ENCODE measurements at places on chromosomes 1 and 21.
A peak's percentile ranks its signal among the peaks of the same experiment; 100 is the strongest.

- peak; percentile 37 for DNase-seq
Observed at GRCh38 chr1:151311589-151312331, 15.5 kb downstream of the PI4KB start.

- DNase-seq: no peak
Observed at GRCh38 chr1:195105281-195105680, 1503.0 kb downstream of the KCNT2 start.

GRCh38 chr21:45417951-45418300 lies 13.0 kb downstream of the COL18A1 start:
- DNase-seq: no peak

- DNase-seq: no peak
Observed at GRCh38 chr1:232657426-232658005, 27.6 kb upstream of the SIPA1L2 start.

- no peak for DNase-seq
Observed at GRCh38 chr21:41852151-41852928, 26.8 kb downstream of the PRDM15 start.

GRCh38 chr1:220113136-220113695 lies 19.3 kb downstream of the IARS2 start:
- no peak for DNase-seq

- no peak for DNase-seq
Observed at GRCh38 chr1:6502000-6502891, 10.8 kb upstream of the PLEKHG5 start.

- DNase-seq: no peak
Observed at GRCh38 chr1:51569284-51570062, 47.4 kb upstream of the OSBPL9 start.

GRCh38 chr1:214764502-214764901 lies 161.5 kb downstream of the CENPF start:
- no peak for DNase-seq

DNA sequence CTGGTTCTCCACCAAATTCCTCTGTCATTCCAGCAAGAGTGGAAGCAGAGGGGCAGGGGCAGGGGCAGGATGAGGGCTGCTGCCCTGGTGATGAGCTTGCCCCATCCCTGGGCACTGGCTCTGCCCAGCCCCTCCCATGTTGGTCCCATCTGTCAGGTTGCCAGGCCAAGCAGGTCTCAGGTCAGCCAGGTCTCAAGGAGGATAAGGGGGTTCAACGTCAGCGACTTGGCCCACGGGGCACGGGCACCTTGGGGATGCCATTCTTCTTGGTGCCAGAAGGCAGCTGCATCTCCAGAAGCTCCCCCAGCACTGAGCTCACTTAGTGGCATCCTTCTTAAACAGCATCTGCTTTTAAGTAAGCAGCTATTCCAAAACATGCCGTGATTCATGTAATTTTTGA lies 133.1 kb downstream of the AJAP1 start:
- DNase-seq: no peak

- DNase-seq: no peak
Observed at GRCh38 chr21:38957575-38958322, 152.0 kb downstream of the ETS2 start.

GRCh38 chr1:34358636-34359035 lies 181.9 kb downstream of the C1orf94 start:
- no peak for DNase-seq

DNA sequence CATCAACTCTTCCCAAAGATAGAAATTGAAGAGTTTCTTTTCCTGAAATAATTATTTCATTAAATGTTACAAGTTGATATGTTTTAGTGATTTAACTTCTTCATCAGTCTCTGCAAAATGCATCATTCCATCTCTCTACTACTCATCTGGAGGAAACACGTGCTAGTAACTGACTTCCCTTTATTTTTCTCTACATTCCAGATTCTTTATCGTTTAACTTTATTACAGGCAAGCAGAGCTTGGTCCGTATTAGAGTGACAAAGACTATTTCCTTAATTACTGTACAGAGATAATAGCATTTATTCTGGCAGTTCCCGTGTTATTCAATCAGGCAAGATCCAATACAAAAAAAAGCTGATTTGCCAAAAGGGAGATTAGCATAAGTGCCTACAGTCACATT lies 88.6 kb downstream of the TM2D1 start:
- no peak for DNase-seq

DNA sequence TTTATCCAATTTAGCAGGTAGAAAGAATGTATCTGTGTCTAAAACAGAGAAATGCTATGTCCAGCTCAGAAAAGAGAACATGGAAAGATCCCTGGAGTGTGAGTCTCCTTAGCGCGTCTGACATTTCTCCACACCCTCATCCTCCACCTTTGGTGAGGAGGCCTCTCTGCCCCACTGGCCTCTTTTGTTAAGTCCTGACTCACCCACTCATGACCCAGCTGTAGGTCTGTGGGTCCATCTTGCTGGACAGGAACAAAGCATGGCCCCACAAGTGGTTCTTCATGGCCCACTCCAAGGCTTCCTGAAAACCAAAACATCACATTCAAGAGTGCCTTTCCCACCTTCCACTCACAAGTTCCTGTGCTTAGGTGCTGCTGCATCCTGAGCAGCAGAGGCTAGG lies 15.8 kb downstream of the SEC16B start:
- DNase-seq: no peak

DNA sequence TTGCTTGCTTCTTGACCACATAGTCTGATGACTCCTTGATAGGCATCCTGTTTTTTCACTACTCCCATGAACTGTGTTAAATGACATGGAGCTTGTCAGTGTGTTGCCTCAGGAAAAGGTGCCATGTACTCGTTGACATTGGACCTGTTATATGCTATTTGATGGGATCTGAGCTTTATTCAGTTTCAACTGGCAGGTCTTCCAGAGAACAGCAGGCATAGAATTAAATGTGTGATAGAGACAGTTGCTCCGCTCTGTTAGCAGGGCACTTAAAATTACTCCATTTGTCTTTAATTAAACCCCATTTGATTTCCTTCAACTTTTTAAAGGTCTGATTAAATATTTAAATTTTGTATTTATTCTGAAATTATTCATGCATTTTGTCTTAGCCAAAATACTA lies 189.7 kb upstream of the ADGRL4 start:
- no peak for DNase-seq

GRCh38 chr1:180217006-180217405 lies 13.1 kb upstream of the LHX4 start:
- DNase-seq: no peak

DNA sequence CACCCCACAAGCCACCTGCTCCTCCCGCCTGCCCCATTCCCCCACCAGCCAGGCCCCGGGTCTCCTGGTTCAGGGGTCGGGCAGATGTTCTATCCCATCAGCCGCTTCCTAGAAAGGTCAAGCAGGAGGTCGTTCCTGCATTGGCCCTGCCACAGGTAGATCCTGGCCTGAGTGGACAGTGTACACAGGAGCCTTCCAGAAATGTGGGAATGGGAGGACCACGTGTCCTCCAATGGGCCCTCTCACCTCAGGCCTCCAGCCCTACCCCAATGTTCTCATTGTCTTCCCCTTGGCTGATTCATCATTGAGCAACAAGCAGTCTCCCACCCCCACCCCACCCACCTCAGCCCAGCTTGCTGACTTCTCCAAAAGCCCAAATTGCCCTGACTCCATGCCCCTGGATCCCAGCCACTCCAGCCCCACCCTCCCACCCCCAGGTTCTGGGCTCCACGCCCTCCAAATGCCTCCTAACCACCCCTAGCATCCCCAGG lies 2.1 kb downstream of the S100A16 start:
- DNase-seq: no peak

GRCh38 chr1:95407886-95408291 lies 173.9 kb downstream of the RWDD3 start:
- no peak for DNase-seq

GRCh38 chr1:91617285-91617765 lies 116.7 kb downstream of the CDC7 start:
- DNase-seq: no peak

DNA sequence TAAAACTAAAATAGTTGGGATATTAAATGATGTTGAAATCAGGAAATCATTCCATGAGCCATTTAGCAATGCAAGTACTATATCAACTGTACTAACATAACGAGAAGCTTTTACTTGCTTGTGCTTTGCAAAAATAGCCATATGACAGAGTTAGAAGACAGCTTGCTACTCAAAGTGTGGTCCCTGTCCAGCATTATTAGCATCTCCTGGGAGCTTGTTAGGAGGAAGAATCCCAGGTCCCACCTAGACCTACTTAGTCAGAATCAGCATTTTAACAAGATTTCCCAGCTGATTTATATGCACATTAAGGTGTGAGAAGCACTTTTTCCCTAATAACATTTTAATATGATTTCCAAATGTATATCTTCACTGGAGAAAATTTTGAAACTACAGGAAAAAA lies 4.7 kb downstream of the PRKACB start:
- no peak for DNase-seq

- DNase-seq: peak; percentile 14
Observed at GRCh38 chr1:168084396-168085231, 52.1 kb downstream of the GPR161 start.

DNA sequence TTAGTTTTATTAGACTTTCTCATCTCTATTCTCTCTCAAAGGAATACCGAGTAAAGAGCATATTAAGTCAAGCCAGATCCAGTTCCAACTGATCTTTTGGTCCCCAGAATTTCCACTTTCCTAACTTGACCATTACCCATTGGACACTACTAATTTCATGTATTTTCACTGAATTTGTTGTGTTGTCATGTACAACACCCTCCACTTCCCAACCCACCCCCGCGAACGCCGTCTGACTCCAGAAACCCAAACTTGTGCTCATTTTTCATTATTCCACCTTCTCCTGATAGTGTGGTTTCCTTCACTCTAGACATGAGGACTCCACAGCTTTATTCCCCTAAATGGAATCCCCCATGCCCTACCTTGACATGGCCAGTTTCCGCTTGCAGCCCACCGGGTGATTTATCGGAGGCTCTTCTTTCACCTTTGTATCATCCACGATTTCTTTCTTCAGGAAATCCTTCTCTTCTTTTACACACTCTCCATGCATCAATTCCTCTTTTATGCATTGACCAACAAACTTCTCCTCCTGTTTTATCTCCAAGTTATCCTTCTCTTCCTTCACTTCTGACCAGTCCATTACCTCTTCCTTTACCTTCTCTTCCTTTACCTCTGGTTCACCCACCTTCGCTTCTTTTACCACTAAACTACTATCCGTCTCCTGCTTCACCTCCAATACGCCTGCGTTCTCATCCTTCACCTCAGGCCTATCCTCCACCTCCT lies 805 bp downstream of the ZNHIT6 start:
- DNase-seq: no peak

DNA sequence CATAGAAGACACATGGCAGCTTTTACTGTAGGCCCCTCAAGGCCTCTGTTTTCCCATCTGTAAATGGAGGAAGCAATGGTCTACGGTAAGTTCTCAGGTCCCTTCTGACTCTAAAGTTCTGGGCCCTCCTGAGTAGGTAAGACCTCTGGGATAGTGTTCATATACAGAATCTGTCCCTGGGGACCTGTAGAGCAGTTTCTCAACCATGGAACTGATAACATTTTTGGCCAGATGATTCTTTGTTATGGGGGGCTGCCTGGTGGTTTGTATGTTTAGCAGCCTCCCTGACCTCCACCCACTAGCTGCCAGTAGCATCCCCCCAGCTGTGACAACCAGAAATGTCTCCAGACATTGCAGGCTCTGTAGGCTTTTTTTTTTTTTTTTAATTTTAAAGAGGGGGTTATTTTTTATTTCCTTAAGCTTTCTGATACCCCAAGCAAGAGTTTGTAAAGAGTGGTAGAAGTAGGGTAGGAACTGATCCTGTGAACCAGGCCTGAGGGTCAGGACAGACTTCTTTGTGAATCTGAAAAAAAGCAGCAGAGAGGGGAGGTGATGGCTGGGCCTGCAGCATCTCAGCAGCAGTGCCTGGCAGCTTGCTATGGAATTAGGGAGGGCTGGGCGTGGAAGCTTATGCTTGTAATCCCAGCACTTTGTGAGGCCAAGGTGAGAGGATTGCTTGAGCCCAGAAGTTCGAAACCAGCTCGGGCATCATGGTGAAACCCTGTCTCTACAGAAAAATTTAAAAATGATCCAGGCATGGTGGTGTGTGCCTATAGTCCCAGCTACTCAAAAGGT lies 20.2 kb upstream of the TCEA3 start:
- no peak for DNase-seq

- no peak for DNase-seq
Observed at GRCh38 chr1:84253036-84253435, 48.5 kb upstream of the SAMD13 start.

DNA sequence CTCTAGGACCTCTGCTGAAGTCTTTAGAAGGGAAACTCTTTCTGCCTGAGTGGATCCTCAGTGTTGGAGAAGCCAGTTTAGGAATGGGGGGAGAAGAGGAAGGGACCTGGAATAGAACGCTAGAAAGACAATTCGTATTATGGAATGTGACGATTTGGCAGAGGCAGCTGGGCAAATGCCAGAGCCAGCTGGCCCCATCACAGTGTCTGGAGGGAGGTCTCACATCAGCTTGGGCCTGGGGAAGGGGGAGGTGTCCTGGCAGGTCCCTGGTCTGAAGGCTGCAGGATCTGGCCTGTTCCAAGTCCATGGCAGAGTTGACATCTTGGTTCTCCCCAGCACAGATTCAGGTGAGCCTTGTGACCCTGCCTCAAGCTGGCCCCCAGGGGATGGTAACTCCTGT lies 11.3 kb downstream of the TMCC2 start:
- DNase-seq: no peak

- no peak for DNase-seq
Observed at GRCh38 chr1:118100686-118101514, 84.1 kb downstream of the SPAG17 start.

DNA sequence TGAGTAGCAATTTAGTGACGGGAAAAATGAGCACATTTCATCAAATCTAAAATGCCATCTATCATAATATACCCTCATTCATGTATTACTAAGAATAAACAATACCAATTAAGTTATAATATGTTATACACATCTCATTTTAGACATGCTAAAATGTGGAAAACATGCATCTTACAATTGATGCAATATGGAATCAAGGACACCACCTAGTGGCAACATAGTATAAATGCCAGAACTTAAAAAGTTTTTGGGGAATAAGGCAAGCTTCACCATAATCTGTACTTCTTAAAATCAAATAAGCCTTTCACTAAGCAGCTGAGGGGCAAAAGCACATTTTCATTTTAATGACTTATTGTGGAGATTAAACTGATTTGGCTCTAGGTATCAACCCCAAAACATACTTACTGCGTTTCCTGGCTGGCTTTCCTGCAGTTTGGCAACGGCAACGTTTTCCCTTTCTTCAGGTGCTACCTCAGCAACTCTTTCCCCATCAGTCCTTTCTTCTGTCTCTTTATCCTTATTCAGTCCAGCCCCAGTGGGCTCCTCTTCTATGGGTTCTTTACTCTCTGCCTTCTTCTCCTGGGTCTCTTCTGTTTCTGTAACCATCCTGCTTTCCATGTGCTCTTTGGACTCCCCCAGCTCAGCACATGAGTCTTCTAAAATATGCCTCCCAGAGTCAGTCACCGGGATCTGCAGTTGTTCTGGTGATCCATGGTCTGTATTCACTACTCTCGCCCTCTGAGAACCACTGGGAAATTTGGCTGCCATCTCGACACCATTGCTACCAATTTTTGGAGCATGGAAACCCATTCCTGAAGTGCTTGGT lies 11.4 kb downstream of the SDE2 start:
- DNase-seq: no peak

Measured in stimulated activated CD8-positive, alpha-beta memory T cell treated with anti-CD3 and anti-CD28 coated beads, Interleukin-7, amount 100 ng/mL, for 1 hour (primary cell).